ENCODE measurements at places on chromosomes 12 and 14. TPM values are rescaled to one million over a fixed set of nuclear protein-coding genes. Genes with fewer than 3 reads are reported as not detected.

The SLC25A21 gene
- not detected for total RNA-seq

The C12orf42 gene
- total RNA-seq: not detected

The KIF5A gene
- total RNA-seq: 2.0 TPM

The CELA1 gene
- total RNA-seq: not detected

The CCDC38 gene
- 0.24 TPM for total RNA-seq

The PWP1 gene
- total RNA-seq: 72.3 TPM

The AQP6 gene
- not detected for total RNA-seq

The TMBIM4 gene
- 41.5 TPM for total RNA-seq

The PTPRO gene
- total RNA-seq: 2.3 TPM

The ZCRB1 gene
- 60.6 TPM for total RNA-seq

The SPTB gene
- 0.29 TPM for total RNA-seq

The DGLUCY gene
- total RNA-seq: 88.7 TPM

The NANOG gene
- not detected for total RNA-seq
